Neuronal stem cell (in vitro differentiated cells): ENCODE measurements at places on chromosomes 2 and 18.

DNA sequence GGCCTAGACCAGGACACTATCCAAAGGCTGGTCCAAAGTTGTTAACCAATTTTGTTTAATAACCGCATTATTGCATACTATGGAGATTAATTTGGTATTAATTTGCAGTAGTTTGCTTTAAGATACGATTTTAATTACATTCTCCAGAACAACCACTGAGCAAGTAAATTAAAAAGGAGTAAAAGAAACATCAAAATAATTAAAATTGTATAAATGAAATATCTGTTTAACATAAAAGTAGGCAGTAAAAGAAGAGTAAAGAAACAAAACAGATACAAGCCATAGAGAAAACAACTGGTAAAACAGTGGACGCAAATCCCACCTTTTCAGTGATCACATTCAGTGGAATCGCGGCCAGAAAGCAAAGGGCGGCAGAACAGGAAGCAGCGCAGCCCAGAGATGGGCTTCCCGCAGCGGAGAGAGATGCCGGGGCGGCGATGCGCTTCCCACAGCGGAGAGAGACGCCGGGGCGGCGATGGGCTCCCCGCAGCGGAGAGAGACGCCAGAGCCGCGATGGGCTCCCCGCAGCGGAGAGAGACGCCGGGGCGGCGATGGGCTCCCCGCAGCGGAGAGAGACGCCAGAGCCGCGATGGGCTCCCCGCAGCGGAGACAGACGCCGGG, 176.8 kb downstream of the RTP5 start:
- no peak for DNase-seq

GRCh38 chr2:46845542-46846486, 69.8 kb downstream of the MCFD2 start:
- DNase-seq: no peak

DNA sequence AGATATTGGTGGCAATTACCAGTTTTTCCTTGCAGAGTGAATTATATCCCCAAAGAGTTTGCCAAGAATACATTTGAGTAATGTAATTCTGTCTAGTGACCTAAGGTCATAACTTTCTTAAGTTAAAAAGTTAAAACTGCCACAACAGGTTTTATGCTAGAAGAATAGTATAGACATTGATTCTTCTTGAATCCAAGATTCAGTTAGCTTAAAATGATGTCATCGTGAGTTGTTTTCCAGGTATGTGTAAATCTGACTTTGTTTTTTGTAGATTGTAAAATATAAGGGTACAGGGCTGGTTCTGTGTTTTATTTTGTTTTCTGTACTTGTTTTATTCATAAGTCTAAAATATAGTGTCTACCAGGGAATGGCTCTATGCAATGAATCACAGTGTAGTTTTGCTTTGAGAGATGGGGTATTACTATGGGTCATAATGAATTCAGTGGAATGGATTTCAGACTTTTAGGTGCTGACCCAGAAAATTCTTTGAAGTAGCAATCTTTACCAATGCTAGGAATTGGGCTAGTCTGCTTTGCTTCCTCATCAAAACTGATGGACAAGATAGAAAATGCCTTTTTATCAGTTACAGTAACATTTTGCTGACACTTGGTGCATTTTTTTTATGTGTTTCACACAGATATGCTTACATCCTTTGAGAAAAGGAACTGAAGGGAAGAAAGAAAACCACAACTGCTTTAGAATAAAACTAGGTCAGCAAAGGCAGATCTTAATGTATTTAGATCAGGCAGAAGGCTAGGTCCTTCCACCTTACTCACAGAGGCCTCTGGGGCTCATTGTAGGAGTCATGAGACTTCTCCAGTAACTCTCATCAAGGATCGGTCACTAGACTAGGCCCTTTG, 20.8 kb upstream of the MGAT5 start:
- DNase-seq: no peak

- DNase-seq: peak; percentile 65
Measured at GRCh38 chr2:30239308-30239985, 8.1 kb downstream of the LBH start.

- DNase-seq: no peak
Measured at GRCh38 chr18:75844146-75844545, 416.6 kb upstream of the SMIM21 start.

GRCh38 chr2:197556456-197556855, 40.6 kb downstream of the MOB4 start:
- no peak for DNase-seq

DNA sequence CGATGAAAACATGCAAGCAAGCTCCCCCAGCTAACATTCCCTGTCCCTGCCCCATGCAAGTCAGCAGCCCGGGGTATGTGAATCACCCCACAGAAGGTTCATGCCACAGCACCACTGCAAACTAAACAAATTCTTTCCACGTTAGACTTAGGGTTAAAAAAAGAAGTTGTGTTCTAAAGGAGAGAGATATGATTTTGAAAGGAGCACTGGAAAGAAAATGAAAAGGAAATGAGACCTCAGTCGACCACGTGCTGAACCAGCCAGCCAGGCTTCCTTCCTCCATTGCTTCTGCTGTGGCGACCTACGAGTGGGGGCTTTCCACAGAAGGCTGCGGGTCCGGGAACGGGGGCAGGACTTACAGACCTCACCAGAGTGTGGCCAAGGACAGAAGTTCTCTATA, 52.0 kb downstream of the ARL4C start:
- DNase-seq: no peak

DNA sequence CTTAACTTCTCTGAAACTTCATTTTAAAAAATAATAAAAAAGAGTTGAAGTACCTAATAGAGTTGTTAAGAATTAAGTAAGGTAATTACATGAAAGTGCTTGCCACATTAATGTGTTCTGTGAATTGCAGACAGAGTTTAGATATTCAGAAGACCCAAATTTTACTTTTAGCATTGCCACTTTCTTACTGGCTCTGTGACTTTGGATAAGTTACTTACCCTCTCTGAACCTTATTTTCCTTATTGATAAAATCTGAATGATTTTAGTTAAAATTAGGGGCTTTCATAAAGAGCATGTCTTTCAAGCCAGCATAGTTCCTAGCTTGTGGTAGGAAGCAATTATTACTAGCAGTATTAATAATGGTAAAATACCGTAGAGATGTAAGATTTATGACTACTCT, 101.2 kb upstream of the CREB1 start:
- DNase-seq: no peak

DNA sequence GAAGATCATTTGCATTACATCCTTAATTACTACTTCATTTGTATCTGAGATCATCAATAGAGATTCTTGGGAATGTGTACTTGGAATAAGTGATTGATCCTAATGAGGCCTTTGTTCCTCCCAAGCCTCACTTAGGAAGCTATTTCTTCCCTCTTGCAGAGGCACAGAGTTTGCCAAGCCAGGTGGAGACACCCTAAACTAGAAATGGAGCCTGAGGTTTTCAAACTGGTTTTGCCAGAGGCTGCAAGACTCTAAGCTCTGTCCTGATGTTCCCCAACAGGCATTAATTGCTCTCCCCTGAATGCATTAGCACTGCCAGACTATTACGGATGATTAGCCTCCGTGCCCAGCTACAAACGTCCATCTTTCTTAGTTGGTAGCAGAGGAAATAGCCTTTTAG, 125.2 kb upstream of the LGALSL start:
- DNase-seq: no peak
